ENCODE measurements at places on chromosomes 2 and 18. TPM values are rescaled to one million over a fixed set of nuclear protein-coding genes. Genes with fewer than 3 reads are reported as not detected.
A peak's percentile ranks its signal among the peaks of the same experiment; 100 is the strongest.

PRKCE gene
- 14.7 TPM for total RNA-seq

ZNF516 gene
- 11.5 TPM for total RNA-seq

TFPI gene
- total RNA-seq = 19.0 TPM

MDH1B gene
- total RNA-seq = 0.69 TPM

DNA sequence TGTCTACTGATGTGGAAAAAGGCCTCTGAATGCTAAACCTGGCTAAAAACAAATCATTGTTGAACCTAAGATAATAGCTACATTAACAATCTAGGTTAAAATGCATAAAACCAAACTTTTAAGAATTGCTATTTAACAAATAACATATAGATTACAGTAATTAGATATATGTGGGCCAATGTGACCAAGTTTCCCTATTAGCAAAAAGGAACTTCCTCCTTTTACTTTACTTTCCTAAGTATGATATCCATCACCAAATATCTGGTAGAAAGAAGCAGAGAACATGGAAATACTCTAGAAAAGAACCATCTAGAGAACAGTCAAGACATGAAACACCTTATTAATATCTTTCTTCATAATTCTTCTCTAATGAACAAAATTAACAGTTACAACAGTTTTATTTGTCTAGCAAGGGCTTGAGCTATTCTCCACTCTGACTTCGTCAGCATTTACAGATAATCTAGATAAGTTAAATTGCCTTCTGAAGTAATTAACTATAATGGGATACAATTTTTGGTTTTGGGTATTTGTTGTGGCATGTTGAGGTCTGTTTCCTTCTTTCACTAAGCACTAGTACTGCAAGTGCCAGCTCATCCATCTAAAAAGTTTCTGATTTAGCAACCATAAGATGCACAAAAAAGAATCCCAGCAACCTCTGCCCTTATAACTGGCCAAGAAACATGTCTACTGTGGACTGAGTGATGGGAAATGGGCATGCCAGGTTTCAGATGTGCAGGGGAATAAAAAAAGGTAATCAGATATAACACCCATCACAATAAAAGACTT lies 53.3 kb downstream of the MEMO1 start:
- no peaks in the 10 kb centered on the region for H3K27me3 ChIP-seq
- H3K4me3 ChIP-seq = no peak overlapping the region
- no peak for DNase-seq
- H3K36me3 ChIP-seq = no peaks in the 10 kb centered on the region
- H3K4me1 ChIP-seq = peaks cover 39% of the 10 kb centered on the region

DNA sequence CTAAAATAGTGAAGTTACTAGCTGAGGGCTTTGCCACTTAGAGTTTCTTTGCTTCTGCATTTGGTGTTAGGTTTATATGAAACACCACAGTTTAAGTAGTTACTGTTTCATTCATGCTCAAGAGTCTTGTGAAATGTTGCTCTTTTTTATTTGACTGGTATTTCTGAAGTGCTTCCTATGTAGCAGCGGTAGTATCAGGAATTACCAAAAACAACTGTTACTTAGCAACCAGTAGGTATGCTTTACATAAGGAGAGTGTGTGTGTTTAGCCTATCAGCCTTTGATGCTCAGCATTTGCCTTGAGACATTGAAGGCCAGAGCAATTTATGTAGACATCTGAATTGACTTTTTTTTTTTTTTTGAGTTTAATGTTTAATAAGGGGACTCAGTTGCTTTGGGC lies 3.6 kb downstream of the DIS3L2 start:
- H3K4me3 ChIP-seq = no peak overlapping the region
- no peaks in the 10 kb centered on the region for H3K36me3 ChIP-seq
- H3K4me1 ChIP-seq = peaks cover 39% of the 10 kb centered on the region
- no peak overlapping the region for H3K27ac ChIP-seq
- H3K27me3 ChIP-seq = no peaks in the 10 kb centered on the region

SERPINB11 gene
- not detected for total RNA-seq

GRCh38 chr2:11839916-11840315 lies 93.5 kb downstream of the LPIN1 start:
- H3K4me3 ChIP-seq = no peak overlapping the region
- H3K36me3 ChIP-seq = no peaks in the 10 kb centered on the region
- no peak for DNase-seq
- peaks cover 6% of the 10 kb centered on the region for H3K27me3 ChIP-seq
- no peaks in the 10 kb centered on the region for H3K4me1 ChIP-seq
- H3K27ac ChIP-seq = no peak overlapping the region

CHRND gene
- not detected for total RNA-seq

- H3K4me3 ChIP-seq = no peak overlapping the region
- no peaks in the 10 kb centered on the region for H3K36me3 ChIP-seq
- DNase-seq = no peak
- no peak overlapping the region for H3K27ac ChIP-seq
- H3K27me3 ChIP-seq = no peaks in the 10 kb centered on the region
- no peaks in the 10 kb centered on the region for H3K4me1 ChIP-seq
Measured at GRCh38 chr2:122340246-122340645, 584.8 kb downstream of the TSN start.

GRCh38 chr18:841647-842370 lies 29.8 kb upstream of the YES1 start:
- H3K4me3 ChIP-seq = no peak overlapping the region
- H3K4me1 ChIP-seq = peaks cover 12% of the 10 kb centered on the region
- H3K27me3 ChIP-seq = no peaks in the 10 kb centered on the region
- no peaks in the 10 kb centered on the region for H3K36me3 ChIP-seq
- H3K27ac ChIP-seq = no peak overlapping the region

DNA sequence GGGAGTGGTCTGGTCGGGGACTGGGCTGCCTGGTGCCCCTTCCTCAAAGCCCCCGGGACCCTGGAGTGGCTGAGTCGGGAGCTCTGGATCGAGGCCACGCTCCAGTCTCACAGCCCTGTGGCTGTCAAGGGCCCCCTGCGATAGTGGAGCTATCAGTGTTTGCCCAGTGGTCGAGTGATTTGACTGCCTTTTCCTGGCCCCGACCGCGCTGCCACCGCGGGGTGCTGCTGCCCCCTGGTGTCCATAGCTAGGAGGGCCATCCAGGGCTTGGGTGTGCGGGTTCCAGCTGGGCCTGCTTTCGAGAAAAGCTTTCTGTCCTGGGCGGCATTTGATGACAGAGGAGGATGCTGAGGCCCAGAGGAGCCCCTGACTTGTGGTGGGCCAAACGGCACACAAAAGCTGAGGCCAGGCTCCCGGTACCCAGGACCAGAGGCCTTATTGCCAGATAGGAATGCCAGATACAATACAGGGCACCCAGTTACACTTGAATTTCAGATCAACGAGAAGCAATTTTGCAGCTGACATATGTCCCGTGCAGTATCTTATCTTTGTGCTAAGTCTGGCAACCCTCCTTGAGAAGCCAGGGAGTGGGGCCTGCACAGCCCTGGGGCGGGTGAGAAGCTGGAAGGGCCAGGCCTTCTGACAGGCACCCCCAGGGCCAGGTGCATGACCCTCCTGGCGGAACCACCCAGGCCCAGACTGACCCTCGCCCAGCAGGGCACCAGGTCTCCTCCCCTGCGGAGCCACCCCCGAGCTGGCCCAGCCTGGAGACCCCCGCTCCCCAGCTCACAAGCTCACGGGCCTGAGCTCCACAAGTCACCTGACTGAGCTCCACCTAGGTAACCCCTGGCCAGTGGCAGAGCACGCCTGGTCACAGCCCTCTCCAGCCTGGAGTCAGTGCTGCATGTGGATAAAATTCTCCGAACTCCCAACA lies 13.0 kb downstream of the ODC1 start:
- H3K4me1 ChIP-seq = peaks cover 18% of the 10 kb centered on the region
- peaks cover 23% of the 10 kb centered on the region for H3K27me3 ChIP-seq
- no peak overlapping the region for H3K4me3 ChIP-seq
- H3K27ac ChIP-seq = no peak overlapping the region

DNA sequence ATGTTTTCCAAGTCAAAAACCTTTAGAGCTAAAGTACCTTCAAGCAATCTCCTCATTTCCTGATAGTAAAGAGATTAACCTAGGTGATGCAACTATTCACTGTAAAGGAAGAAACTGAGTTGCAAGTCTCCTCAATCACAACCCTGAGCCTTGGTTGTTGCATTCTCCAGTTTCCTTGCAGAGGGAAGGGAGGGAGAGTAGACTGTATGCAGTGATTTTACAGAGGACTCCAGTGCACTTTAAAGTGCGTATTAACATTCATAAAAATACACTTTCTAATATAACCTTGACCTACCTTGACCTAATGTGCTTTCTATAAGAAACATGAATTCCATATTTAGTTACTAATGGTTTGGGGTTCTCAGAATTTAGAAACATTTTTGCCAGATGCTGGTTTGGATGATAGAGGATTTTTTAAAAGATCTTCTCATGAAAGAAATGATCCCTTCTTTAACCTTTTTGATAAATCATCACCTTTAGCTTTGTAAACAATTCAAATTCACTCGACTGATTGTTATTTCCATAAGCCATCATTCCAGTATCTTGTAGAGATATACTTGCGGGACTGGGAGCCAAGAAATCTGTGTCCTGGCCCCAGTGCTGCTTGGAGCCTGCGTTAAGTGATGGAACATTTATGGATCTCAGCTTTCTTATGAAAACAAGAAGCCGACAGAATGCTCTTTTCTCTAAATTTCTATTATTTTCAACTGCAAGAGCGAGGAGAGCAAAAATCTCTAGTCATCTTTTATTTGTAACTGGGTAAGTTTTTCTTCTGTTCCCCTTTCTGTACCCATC lies 228.3 kb downstream of the ZNF521 start:
- H3K36me3 ChIP-seq = peaks cover 5% of the 10 kb centered on the region
- no peak for DNase-seq
- H3K4me3 ChIP-seq = no peak overlapping the region
- H3K4me1 ChIP-seq = peaks cover 21% of the 10 kb centered on the region
- H3K27ac ChIP-seq = peak overlapping the region; percentile 10

- H3K4me1 ChIP-seq = no peaks in the 10 kb centered on the region
- no peak overlapping the region for H3K27ac ChIP-seq
- no peak for DNase-seq
- H3K36me3 ChIP-seq = no peaks in the 10 kb centered on the region
- no peaks in the 10 kb centered on the region for H3K27me3 ChIP-seq
Measured at GRCh38 chr2:42775810-42776209, 11.9 kb upstream of the OXER1 start.

DNA sequence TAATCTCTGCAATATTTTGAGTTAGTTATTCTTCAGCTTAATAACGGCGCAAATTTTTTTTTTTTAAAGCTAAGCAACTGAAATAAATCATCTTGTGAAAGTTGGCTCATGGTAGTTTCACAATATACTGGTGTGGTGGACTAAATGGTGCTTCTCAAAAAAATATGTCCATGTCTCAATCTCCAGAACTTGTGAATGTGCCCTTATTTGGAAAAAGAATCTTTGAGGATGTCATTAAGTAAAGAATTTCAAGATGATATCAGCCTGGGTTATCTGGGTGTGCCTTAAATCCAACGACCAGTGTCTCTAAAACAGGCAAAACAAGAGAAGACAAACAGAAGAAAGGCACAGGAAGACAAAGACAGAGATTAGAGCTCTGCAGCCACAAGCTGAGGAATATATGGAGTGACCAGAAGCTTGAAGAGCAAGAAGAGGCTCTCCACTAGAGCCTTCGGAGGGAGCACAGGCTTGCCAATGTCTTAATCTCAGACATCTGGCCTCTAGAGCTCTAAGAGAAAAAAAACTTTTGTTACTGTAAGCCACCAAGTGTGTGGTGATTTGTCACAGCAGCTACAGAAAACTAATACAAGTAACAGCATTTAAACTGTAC lies 71.4 kb downstream of the HNMT start:
- H3K4me1 ChIP-seq = no peaks in the 10 kb centered on the region
- H3K27ac ChIP-seq = no peak overlapping the region
- DNase-seq = no peak
- no peaks in the 10 kb centered on the region for H3K36me3 ChIP-seq

DNA sequence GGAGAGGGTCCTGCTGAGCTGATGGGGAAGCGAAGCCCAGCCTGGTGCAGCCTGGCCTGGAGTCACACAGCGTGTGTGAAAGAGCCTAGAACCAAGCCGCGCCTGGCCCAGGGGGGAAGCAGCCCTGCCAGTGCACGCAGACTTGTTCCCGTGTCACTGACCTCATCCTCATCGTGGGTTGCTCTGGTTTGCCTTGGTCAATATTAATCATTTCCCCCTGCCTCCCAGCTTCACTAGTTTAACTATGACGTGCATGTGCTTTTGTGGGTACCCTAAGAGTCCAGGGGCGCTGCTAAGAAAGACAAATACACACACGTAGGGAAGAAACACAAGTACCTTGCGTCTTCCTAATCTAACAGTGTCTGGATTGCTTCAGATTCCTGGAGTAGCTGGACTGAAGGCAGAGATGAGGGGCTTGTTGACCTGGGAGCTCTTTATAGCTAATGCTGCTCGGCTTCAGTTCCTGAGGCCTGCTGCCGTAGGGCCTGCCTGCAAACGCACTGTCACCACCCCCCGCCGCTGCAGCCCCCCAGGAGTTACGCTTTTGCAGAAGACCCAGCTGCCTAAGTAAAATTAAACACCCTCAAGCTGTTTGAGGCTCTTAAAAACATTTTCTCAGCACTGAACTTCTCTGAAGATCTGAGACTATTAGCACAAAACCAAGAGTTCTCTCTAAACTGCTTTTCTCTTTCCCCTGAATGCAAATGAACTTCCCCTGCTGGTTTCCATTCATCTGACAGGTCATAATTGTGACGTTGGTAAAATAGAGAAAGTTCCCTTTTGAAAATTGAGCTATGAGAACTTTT lies 159.2 kb downstream of the FAM210A start:
- peak; percentile 39 for DNase-seq
- H3K36me3 ChIP-seq = no peaks in the 10 kb centered on the region
- H3K4me3 ChIP-seq = no peak overlapping the region
- H3K27ac ChIP-seq = peak overlapping the region; percentile 56

GRCh38 chr2:216242365-216242764 lies 129.9 kb downstream of the MARCHF4 start:
- DNase-seq = peak; percentile 24
- H3K27me3 ChIP-seq = no peaks in the 10 kb centered on the region
- H3K27ac ChIP-seq = no peak overlapping the region
- H3K36me3 ChIP-seq = no peaks in the 10 kb centered on the region
- no peaks in the 10 kb centered on the region for H3K4me1 ChIP-seq

Data from left ventricle myocardium inferior (tissue), 1 donor.